ENCODE measurements at places on chromosomes 2 and 18.

DNA sequence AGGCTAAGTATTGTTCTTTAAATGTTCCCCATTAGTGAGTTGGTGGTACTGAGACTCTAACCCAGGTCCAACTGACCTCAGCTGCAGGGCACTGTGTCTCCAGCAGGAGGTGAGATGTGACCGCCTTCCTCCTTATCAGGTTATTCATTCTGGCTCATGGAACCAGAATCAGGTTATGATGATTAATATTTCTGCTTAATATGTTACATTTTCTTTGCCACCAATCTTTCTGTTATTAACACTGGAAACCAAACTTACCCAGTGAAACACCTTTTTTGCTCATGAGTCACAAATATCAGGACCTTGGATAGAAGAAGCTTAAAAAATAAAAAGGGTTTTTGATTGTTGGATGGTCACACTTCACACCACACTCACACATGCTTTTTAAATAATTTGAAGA, 85.4 kb downstream of the DPP4 start:
- no peak for DNase-seq

DNA sequence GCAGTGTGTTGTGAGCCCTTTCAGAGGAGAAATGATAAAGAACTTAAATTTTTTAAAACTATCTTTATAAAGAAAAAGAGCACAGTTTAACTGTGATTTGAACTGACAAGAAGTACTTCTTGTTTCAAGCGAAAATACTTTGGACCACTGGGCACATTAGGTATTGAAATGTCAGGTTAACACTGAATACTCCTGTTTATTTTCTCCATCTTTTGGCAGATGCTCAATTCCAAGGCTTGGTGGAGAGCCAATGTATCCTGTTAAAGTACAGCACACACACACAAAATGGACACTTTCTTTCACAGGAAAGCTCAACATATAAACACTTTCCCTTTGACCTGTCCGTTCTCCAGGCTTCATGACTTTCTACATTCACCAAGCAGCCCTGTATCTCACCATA, 32.6 kb upstream of the SP3 start:
- no peak for DNase-seq

- DNase-seq: no peak
These were observed 77.8 kb downstream of the NCAPH start for GRCh38 chr2:96413323-96413722.

GRCh38 chr2:186503827-186504606, 18.0 kb downstream of the ZC3H15 start:
- DNase-seq: peak; percentile 60

- DNase-seq: no peak
These were observed 457.9 kb downstream of the LRRTM4 start for GRCh38 chr2:77064324-77064723.

DNA sequence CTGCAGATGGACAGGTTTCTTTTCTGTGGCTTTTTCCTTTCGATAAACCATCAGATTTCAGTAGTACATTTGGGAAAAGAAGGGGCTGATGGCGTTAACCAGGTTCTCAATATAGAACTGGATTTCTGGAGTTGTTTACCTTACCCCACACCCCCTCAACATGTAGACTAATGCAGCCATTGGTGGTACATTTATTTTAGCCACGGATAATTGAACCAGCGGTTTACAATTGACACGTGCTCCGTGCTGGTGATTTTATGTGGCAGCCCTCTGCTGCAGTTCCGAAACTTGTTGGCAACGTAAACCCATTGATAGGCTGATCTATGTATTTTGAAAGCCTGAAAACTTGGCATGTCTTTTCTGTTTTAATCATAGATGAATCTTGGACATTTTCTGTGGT, 5.4 kb downstream of the SOX11 start:
- DNase-seq: no peak

DNA sequence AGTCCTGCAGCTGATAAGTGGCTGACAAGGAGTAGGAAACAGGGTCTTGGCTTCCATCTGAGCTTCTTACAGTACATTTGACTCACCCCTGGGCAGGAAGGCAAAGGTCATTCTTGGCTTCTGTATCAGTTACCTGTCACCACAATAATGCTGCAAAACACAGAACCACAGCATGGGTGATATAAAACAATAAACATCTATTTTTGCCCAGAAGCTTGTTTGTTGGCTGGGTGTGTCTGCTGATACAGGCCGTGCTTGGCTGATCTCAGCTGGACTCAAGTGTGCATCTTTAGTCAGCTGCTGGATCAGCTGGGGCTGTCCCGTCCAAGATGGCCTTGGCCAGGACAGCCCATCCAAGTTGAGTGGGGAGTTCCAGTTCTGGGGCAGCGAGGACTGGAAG, 34.7 kb downstream of the ONECUT2 start:
- no peak for DNase-seq

DNA sequence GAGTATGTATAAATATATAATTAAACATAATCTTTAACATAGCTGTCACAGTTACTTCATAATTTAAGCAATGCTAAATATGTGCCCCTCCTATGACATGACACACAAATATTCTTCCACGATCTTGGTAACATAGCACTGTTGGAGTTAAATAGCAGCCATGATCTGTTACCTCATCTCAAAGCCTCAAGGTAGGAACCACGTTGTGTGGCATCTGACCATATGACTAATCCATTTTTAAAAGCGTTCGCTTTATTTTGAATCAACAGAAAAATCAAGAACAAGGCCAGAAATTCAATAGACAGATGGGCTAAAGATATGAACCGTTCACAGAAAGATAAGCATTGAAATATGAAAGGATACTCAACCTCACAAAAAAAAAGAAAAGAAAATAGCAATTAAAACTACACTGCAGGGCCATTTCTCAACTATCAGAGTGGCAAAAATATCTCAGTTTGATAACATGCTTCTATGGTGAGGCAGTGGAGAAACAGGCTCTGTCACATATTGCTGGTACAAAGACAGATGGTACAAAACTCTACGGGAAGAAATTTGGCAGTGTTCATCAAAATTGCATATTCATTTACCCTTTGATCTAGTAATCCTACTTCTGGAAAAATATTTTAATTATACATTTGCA, 105.9 kb downstream of the TMX3 start:
- DNase-seq: no peak

- DNase-seq: peak; percentile 11
These were observed 1.1 kb upstream of the MOB4 start for GRCh38 chr2:197514754-197515153.

DNA sequence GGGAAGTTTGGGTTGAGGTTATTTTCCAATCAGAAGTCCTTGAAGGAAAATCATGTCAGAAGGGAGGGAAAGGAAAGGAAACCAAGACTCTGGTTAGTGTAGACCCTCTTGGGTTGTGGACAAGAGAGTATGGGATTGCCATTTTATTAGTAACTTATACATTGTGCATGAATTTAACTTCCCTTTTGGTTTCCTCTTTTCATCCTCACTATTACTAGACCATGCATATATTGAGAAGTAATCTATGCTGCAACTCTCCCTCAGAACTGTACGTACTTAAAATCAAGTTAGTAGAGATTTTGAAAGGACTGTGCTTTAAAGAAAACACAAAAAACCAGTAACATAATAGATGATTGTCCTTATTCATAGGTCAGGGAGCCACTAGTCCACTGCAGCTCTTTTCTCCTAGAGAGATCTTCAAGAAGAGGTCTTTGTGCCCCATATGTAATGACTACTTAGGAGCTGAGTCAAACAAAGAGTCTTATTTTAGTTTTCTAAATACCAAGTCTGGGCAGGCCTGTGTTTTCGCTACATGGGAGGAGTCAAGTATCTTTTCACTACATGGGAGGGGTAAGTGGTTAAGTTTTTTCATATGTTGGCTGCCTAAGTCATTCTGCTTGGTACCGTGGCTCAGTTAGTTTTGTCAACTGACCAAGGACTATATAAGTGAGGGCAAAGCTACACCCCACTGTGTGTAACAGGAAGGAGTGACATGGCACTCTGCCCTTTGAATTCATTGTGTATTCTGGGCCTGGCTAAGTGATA, 25.2 kb upstream of the FAM117B start:
- DNase-seq: peak; percentile 17

DNA sequence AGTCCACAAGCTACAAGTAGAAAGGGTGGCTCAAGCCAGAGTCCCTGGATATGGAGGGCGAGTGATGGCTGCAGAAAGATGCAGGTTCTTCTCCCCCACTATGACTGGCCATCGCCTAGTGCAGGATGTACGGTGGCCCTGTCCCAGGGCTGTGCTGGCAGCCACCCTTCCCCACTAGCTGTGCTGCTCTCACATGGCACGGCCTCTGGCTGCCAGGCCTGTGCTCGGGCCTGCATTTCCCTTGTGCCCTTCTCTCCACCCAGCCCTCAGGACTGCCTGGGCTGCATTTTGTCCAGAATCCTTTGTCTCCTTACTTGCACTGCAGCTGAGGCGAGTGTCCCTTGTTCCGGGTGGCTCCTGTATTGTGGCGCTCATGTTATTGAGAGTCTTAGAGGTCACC, 1.6 kb upstream of the RAMP1 start:
- DNase-seq: no peak

DNA sequence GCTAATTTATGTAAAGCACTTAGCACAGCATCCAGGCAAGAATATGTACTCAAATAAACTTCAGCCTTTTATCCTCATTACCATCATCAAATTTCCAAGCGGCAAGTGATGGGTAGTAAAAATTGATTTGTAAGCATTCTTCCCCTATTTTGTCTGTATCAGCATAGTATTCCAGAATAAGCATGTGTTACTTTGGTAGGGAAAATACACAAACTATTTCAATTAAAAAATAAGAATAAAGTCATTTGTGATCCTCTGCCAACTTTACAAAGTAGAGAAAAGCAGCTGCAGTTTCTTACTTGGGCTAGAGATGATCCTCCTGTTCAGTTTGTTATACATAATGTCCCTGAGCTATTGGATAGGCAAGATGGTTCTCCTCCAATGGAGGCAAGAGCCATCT, 493.2 kb downstream of the ZEB2 start:
- no peak for DNase-seq

DNA sequence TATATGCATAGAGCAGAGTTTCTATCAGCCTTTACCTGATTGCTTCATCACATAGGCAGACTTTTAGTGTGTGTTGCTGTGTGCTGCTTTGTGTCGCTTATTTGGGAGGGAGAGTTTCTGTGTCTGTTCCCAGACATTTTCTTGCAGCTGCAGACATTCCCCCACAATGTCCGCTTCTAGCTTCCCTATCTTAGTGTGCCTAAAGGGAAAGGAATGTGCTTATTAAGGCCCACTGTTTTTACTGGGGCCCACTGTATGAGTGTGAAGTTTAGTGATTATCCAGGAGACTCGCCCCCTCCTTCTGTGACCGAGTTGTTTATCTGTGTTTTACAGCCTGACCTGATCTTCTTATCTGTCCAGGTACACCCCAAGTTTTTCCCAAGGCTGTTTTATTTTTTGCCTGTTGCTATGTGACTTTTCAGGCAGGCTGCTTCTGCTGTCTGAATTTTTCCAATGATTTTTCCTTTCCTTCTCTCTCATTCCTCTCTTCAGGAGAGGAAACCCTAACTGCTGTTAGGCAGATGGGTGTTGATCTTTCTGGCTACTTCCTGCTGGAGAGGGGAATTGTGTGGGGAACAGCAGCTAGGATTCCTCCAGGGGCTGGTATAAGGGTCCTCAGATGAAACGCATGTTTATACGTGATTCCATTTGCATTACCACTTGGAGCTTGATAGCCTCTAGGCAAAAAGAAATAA, 47.6 kb downstream of the STK17B start:
- no peak for DNase-seq

DNA sequence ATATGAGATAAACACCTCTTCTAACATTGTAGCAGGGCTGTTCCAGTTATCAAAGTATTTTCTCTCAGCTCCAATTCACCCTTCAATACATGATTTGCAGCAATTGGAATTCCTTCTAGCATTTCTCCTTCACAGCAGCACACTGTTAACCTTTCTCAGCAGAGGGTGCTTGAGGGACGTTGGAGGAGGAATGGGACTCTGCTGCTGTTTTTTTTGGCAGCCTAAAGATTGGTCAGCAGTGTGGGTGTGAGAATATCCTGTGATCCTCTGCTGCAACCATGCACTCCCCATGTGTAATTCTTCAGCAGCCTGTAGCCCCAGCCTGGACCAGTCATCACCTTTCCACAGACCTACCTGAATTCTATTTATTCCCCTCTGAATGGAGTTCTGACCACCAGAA, 1708.9 kb upstream of the CELF4 start:
- no peak for DNase-seq

DNA sequence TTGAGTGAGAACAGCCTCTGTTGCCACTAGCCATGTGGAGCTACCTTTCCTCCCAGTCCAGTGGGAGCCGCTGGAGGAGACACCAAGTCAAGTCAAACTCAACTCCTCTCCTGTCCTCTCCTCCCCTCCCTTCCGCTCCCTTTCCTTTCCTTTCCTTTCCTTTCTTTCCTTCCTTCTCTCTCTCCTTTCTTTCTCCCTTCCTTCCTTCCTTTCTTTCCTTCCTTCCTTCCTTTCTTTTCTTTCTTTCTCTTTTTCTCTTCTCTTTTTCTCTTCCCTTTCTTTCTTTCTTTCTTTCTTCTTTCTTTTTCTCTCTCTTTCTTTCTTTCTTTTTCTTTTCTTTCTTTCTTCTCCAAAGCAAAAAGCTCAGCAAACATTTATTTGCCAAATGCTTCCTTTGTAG, 44.5 kb downstream of the THNSL2 start:
- no peak for DNase-seq

DNA sequence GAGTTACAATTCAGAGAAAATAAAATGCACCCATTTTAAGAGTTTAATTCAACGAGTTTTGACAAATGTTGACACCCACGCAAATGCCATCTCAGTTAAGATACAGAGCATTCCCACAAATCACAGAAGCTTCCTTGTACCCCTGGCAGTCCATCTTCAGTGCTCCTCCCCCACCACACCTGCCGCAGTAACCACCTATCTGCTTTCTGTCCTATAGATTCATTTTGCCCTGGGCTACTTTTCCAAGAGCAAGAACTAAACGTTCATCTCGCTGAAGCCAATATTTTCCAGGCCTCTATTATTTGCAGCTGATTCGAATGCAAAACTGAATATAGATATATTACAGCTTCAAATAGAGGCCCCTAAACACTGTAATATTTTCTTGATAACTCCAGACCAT, 13.4 kb upstream of the HPCAL1 start:
- no peak for DNase-seq

DNA sequence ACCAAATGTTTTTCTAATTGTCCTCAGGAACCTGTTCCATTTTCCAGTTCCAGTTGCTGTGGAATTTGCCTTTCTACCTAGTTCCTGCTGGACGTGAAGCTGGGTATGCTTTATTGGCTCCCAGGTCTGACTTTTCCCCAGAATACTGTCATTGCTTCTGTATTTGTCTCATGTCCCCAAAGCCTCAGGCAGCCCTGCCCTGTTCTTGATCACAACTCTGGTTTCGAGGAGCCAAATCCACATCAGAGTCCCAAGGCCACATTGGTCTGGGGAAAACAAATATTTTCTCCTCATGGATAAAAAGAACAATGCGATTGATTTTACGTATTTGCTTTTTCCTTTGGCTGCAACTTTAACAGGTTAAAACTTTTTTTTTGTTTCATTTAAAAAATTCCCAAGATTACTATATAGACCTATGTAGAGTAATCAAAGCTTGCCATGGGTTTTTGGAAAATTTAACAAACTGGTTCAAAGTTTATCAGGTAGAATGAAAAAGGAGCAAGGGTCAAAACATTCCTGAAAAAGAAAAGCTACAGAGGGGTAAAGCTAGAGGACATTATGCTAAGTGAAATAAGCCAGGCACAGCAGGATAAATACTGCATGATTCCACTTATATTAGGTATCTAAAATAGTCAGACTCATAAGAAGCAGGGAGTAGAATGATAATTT, 85.2 kb downstream of the MDH1 start:
- DNase-seq: no peak

GRCh38 chr18:75086494-75087034, 122.4 kb downstream of the PTGR3 start:
- DNase-seq: no peak

All from hematopoietic multipotent progenitor cell (in vitro differentiated cells).